ENCODE measurements at places on chromosomes 3 and 15.
A peak's percentile ranks its signal among the peaks of the same experiment; 100 is the strongest.

DNA sequence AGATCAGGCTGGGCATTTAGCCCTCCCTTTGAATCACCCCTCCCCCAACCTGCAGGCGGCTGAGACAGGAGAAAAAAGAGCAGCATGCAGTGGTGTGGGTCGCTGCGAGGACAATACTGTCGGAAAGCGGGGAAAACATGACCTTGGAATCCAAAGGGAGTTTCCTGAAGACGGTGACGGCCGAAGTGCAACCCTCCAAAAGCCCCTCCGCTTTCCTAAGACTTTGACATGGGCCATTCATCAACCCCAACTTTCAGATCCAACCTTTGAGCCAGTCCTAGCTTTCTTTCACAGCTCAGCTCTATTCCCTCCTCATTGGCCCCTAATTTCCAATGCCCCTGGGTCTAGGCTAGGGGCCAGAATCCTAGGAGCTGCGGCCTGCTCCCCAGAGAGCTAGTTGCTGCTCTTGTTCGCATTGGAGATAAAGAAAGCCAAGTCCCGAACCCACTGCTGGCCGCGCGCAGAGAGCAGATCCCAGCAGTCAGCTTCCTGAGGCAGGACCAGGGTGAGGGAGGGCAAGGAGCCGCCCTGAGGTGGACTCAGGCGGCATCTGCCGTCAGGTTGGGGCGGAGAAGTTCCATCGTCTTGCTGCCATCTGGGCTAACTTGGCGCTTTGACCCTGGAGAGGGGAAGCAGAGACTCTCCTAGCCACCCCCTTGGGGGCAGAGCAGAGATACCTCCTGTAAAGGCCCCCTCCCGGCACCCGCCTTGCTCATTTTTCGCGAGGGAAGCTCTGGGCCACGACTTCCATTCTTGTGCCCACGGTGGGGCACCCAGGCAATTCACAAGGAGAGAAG lies 914 bp downstream of the ZIC4 start:
- DNase-seq: no peak

- DNase-seq: peak; percentile 65
Observed at GRCh38 chr15:33022629-33023028, 171.9 kb downstream of the FMN1 start.

GRCh38 chr15:101599091-101599490 lies 53.1 kb downstream of the TM2D3 start:
- no peak for DNase-seq

DNA sequence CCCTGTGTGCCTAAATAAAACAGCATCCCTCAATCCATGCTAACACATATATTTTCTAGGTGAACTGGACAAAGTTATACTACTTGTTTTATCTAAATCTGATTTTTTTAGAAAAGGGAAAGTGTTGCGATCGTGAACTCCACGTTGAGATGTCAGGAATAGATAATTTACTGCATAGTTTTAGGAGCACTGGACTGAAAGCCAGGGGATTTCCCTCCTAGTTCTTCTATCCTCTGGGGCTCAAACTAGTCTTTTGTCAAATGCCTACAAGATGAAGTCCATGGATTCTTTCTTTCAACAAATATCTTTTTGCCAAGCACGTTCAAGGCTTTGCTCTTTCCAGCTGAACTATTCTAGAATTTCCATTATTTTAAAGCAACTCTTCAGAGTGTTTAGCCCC lies 617 bp upstream of the HPS3 start:
- DNase-seq: no peak

DNA sequence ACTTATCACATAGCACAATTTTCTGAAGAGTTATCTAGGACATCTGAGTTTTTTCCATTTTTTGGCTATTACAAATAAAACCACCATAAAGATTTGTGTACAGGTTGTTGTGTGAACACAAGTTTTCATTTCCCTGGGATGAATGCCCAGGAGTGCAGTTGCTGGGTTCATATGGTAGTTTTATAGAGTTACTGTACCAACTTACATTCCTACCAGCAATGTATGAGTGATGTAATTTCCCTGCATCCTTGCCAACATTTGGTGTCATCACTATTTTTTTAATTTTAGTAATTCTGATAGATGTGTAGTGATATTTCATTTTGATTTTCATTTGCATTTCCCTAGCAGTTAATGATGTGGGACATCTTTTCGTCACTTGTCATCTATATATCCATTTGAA lies 20.5 kb downstream of the FILIP1L start:
- peak; percentile 43 for DNase-seq

- DNase-seq: no peak
Observed at GRCh38 chr15:47955021-47955420, 165.8 kb upstream of the SLC24A5 start.

DNA sequence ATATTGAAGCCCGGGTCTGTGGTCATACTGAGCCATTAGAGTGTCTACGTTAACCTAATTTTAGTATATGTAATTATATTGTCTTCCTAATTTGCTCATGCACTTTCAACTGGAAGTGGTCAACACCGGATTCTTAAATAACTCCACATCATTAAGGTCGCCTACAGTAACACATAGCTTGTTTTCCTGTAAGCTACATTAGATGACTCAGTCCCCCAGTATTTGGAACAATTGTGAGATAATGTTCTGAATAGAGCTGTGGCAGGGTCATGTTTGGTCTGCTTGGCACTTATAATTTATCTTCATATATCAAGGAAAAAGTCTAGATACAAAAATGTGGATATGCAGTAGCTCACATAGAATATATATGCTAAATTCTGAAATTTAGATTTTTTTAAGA lies 486.2 kb downstream of the IGSF11 start:
- peak; percentile 4 for DNase-seq

GRCh38 chr3:9786209-9786739 lies 6.0 kb downstream of the TADA3 start:
- no peak for DNase-seq

DNA sequence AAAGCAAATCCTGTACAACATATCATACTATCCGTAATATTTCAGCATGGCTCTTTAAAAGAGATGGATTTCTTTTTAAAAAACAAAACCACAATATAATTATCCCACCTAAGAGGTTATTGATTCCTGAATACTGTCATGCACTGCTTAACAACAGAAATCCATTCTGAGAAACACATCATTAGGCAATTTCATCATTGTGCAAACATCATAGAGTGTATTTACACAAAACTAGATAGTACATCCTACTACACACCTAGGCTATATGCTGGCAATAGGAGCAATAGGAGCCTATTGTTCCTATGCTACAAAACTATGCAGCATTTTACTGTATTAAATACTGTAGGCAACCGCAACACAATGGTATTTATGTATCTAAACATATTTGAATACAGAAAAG lies 242.0 kb downstream of the NEK10 start:
- no peak for DNase-seq

DNA sequence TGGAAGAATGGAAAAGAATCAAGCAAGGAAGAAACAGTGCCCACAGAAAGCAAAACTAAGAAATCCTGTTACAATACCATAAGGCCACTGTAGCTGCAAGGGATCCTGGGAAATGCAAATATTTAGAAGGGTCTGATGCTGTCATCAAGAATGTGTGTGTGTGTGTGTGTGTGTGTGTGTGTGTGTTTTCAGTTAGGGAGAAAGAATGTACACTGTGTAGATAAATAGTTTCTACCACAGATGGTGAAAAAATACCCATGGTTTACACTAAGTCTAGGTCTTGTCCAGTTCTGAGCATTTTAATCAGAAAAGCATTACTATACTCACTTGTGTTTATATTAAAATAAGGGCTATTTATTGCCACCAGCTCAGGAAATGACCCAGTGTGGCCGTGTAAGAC lies 355.0 kb downstream of the RBMS3 start:
- DNase-seq: peak; percentile 34

DNA sequence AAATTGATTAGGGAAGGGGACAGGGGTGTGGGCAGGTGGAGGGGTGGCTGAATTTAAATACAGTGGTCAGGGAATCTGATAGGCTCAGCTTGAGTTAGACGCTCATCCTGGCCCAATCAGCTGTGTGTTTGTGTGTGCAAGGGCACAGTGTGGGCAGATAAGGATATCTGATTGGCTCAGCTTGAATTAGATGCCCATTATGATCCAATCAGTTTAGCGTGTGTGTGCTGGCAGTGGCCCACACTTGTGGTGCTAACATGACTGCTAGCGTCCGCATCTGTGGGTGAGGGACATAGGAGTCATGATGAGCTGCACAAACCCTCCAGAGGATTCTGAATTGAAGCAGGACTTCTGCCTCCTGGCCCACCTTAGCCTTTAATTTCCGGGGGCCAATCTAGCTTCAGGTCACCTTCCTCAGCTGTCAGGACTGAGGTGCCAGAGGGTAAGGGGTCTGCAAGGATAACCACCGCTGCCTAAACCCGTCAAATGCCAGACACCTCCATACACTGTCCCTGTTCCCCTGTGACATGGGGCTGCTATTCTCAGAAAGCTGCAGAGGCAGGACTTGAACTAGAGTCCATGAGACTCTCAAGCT lies 97.3 kb downstream of the CORO2B start:
- DNase-seq: no peak

GRCh38 chr15:71272932-71273331 lies 157.7 kb downstream of the THSD4 start:
- peak; percentile 92 for DNase-seq

GRCh38 chr3:14491396-14492190 lies 48.5 kb downstream of the GRIP2 start:
- DNase-seq: no peak

GRCh38 chr3:166390303-166390702 lies 553.1 kb upstream of the BCHE start:
- DNase-seq: no peak

GRCh38 chr3:142993958-142994442 lies 7.4 kb upstream of the U2SURP start:
- DNase-seq: peak; percentile 62

DNA sequence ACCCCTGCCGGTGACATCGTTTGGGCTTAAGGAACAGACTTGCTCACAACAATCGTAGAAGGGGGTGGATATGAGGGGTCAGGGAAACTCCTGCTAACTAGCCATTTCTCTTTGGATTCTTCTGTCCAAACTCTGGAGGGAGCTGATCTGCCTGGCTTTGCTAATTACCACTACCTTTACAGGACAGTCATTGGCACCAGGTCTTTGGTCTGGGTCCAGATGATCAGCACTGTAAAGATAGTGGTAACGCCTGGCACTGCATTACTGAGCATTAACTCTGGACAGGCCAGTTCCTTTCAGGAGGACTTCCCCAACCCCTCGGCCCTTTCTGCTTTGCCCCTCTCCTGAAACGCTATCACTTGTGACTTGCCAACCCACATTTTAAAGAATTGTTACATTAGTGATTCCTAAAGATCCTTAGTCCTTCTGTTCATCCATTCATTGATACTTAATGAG lies 788 bp downstream of the UQCC5 start:
- DNase-seq: no peak

GRCh38 chr15:74062236-74062635 lies 20.1 kb downstream of the GOLGA6A start:
- DNase-seq: no peak
